ENCODE measurements at places on chromosomes 2 and 18.
A peak's percentile ranks its signal among the peaks of the same experiment; 100 is the strongest.

DNA sequence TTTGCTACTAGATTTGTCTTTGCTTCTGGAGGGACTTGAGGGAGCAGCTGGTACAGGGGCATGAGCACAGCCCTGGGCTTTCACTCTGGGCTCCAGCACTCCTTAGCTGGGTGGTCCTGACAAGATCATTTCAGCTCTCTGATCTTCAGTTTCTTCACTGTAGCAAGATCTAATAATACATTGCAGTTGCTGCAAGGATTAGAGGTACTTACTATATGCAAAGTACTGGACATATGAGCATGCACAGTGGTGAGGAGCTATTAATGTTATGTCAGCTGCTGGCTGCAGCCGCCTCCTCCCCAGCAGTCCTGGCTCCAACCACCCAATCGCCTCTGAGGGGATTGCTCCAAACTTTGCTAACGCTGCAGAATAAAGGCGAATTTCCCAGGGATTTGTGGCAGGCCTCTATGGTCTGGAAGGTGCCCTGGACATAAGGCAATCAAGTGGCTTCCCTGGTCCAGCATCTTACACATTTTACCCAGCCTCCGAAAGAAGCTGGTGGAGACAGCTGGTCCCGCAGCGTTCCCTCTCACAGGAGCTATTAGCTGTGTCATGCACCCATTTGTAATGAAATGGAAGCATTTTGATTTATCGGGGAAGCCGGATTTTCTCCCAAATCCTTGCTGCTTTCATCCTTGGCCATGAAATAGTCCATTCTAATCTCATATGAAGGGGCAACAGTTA lies 96.7 kb downstream of the RHOB start:
- no peak for DNase-seq

DNA sequence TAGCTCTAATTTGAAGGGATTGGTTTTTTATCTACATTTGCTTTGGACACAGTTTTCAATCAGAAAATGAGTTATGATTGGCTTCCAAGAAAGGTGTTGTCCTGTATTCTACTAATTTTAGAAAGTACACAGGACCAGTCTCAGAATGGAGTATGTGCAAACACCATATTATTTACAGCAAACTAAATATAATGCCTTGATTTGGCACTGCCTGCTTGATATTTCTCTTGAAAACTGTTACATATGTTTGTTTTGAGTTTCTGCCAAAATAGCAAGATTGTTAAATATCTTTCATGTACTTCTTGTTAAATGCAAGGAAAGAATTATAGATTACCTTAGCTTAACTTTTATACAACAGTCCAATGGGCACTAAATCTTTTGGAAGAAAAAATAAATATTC lies 694.9 kb downstream of the KCNJ3 start:
- no peak for DNase-seq

GRCh38 chr2:1283871-1284270 lies 129.4 kb upstream of the TPO start:
- DNase-seq: no peak

DNA sequence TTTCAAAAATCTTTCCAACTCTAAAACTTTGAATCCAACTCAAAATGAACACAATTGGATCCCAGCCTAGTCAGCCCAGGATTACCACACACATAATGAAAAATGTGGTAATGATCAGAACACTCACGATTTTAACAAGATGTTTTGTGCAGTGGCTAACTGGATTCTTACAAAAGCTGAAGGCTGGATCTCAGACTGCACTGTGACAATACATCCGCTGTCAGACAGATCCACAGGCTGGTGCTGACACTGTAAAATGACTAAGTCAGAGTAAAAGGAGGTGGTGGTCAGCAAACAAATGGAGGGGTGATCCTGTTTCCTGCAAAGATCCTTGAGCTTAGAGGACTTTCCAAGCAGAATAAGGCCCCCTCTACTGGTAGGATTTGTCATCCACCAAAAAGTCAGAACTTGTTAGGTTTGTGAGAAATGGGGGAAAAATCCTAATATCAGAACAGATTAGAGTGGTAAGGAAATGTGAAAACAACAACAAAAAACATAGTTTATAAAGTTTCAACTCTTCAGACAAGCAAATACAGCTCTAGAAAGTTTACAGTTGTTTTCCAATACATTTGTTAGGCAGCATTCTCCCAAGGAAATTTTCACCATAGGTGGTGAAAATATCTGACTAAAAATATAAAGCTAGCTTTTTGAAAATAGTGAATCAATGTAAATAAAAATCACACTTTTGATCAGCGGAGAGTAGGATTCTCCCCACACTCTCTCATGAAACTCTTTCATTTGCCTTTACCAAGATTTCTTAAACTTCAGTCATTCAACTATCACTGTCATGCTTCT lies 211.9 kb downstream of the AGPS start:
- DNase-seq: peak; percentile 75

- DNase-seq: no peak
Observed at GRCh38 chr2:98903064-98903355, 33.0 kb downstream of the CRACDL start.

DNA sequence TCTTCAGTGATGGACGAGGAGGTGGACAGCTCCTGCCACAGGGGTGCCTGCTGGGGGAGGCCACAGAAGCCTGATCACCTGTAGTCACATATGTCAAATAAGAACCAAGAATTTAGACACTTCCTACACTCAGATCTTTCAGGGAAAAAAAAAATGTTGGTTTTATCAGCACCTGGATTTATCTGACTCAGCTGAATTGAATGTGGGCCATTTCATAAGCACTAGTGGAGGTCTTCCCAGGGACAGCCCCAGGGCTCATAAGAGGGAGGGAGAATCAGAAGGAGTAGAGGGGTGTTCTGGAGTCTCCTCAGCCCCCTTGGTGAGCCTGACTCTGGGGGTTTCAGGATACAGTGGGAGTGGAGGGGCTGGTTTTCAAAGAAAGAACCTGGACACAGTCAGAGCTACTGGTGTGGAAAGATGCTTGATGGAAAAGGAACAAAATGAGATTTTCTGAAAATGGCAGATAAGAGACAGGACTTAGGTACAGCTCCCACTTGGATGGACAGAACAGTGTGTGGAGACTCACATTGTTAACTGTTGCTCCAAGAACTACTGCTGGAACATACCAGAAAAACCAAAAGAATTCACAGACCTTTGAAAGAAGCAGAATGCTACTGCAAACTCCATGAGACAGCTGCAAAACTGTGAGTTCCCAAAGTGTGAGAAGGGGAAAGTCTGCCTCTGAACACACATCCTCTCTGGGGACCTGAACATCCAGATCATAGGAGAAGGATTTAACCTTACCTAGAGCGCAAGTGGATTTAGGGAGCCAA lies 45.4 kb downstream of the LCT start:
- DNase-seq: peak; percentile 53

DNA sequence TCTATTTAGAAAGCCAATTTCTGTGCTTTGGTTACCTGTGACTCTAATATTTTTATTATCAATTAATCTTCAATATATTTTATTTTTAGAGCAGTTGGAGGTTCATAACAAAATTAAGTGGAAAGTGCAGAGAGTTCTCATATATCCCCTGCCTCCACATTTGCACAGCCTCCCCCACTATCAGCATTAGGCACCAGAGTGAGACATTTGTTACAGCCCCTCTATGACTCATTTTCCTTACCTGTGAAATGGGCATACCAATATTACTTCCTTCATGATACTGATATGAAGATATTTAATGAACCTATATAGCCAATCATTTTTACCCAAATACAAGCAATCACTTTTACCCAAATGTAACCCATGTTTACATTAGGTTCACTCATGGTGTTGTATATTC lies 34.0 kb upstream of the CYTIP start:
- DNase-seq: no peak

- DNase-seq: no peak
Observed at GRCh38 chr2:26645762-26646161, 4.6 kb upstream of the CIB4 start.

- DNase-seq: no peak
Observed at GRCh38 chr2:42372474-42373200, 11.6 kb upstream of the COX7A2L start.
